ENCODE measurements at places on chromosomes 7 and 10.

- peak; percentile 14 for DNase-seq
Observed at GRCh38 chr7:148929176-148929575, 45.1 kb upstream of the EZH2 start.

DNA sequence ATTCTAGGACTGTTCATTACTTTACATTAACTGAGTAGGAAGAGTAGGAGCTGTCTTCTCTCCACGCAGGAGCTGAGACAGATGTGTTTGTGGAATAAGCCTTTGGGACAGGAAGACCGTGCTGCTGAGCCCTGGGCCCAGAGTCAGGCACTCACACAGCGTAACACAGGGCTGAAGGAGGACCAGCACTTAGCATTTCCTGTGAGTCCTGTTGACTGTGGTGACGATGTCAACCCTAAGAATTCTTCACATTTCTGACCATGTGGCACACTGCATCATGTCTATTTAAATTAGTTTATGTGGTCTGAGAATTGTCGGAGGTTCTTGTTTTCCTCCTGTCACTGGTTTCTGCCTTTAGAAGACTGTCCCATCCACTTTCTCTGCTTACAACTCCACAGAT, 117.2 kb downstream of the PIP4K2A start:
- no peak for DNase-seq

DNA sequence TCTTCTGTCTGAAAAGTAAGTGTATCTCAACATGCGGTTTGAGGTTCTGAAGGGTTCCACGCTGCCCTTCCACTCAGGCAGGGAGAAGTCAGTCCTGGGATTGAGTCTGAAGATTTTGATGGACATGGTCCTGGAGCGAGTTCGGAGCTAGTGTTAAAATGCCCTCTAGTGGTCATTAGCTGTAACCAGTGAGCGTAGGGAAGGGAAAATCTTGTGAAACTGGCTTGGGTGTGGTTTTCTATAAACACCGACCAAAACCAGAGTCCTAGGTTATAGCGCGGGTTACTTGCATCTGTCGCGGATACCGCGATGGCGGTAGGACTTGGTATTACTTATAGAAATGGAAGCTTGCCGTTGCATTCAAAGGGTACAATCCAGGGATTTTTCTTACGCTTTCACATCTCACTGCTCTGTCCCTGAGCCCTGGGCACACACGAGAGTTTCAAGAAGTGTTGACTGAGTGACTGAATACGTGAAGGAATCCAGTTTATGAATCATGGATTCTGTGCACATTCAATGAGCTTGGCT, 348.2 kb upstream of the C7orf33 start:
- DNase-seq, result no peak

DNA sequence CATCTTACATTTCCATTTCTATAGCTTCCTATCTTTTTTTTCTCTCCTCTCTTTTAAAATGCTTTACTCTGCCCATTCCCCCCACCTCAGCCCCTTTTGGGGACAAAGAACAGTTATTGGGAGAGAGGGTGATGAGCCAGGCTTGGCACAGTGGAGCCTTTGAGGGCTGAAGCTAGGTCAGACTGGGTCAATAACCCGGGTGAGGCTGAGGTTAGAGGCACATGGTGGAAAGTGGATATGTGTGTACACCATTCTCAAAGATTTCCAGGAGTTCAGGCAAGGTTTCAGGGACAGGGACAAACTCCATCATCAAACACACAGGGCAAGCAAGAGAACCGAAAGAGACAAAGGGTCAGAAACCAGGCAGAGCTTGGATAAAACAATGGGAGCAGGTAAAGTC, 11.5 kb downstream of the ABCB4 start:
- no peak for DNase-seq

DNA sequence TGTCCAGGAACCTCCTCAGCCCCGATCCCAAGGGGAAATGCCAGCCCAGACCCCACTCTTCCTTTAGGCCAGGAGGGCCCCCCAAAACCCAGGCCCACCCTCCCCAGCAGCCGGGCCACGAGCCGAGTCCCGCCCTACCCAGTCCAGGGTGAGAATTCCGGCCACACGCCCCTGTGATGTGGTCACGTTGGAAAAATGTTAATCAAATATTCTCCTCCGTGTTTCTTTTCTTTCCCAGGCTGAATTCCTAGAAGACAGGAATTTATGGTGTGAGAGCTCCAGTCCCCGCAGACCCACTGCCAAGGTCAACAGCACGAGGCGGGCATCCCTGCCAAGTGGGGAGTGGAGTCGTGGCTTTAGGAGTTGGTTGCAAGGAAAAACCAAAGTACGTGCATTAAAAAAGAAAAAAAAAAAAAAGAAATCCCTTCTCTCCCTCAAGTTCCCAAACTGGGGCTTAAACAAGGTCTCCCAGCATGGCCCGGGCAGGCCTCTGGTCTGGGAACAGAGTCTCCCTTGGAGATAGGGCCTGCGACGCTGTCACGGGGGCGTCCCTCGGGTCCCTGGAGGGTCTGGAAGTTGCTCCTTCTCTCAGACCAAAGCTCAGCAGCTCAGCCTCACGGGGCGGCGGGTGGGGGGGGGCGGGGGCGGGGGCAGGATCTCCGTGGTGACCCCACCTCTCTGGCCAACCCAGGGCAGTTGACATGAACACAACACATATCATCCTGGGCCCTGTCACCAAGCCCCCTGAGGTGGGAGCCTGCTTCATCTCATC, 28.1 kb upstream of the ELN start:
- DNase-seq, result no peak

DNA sequence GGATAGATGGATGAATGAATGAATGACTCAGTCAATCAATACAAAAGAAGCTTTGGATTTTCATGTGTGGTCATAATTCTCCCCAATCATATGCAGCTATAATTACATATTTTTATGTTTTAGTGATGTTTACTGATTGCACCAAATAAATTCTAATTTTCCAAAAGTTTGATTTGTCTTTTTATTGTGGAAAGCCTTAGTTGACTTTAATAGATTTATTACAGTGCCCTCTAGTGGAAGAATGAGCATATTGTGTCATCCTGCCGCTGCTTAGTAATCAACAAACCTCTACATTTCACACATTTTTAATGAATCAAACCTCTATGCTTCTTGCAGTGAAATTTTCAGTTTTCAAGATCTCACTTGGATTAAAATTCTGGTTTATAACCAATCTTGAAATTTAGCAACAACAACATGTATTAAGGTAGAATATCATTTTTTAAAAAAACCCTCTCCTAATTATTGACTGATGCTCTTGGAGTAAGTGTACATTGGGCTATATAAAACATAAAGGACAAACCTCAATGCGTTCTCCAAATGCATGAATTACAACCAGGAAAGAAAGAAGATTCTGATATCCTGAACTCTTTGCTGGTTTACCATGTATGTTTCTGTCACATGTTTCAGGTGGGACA, 55.6 kb upstream of the PNLIP start:
- DNase-seq, result no peak

DNA sequence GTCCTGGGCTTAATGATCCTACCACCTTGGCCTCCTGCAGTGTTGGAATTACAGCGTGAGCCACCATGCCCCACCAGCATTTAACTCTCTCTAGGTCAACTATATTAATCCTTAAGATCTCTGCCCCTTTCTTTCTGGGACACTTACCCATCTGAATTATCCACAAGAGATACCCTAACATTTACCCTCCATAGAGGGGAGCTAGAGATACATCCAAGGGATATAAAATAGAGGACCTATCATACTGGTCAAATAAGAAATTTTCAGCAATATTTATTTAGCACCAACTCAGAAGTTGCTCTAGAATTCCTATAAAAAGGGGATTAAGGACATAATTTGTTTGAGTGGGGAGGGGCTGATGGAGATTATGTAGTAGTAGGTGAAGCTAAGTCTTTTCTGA, 96.5 kb downstream of the OTUD1 start:
- DNase-seq, result no peak

DNA sequence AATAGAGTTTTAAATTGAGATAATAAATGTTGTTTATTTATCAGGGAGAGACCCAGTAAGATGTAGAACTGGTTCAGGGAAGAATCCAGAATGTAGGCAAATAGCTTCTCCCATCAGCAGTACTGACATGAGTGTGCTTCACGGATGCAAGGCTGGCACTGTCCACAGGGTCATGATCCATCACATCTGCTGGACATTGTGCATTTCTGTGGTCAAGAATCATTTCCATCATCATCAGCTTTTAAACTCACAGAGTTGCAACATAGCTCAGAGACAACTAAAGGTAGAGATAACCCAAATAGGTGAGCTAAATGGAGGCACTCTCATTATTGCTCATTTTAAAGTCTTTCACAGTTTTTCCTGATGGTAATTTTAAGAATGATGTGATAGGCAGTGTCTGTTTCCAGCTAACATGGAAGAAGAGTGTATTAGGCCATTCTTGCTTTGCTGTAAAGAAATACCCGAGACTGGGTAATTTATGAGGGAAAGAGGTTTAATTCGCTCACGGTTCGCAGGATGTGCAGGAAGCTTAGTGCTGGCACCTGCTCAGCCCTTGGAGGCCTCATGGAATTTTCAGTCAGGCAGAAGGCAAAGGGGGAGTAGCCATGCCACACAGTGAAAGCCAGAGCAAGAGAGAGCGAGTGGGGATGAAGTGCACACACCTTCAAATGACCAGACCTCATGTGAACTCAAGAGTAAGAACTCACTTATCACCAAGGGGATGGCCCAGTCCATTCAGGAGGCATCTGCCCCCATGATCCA, 80.8 kb downstream of the INPP5A start:
- DNase-seq, result peak; percentile 9

DNA sequence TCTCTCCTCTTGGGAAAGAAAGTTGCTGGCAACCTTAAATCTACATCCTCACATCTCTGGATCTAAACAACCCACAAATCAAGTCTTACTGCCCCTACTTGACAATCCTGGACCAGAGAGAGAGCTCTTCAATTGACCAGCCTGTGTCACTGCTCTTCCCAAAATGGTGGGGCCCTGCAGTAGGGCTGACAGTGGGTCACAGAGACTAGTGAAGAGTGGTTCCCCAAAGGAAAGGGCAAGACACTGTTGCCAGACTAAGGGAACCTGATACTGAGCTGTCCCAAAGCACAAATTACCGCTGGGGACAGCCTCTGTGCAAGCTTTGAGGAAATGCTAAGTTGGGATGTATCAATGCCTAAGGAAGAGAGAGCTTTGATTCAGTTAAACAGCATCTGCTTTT, 4.5 kb upstream of the GPRIN2 start:
- DNase-seq, result no peak

DNA sequence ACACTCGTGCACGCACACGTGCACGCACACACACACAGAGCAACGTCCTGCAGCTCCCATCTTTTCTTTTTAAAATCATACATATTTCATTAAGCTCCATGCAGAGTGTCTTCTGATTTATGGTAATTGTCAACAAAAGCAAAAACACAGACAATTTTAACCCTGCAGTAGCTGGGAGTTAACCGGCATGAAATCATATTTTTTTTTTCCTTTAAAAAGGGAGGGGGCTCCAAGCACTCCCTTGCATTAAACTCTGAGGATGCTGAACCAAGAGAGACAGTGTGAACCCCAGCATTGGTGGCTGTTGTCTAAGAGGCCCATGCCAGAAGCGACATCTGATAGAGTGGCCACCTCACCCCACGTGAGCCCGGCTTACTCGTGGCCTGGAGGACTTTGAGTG, 542.6 kb downstream of the DNAJB6 start:
- no peak for DNase-seq

- no peak for DNase-seq
Observed at GRCh38 chr10:84258034-84258695, 13.3 kb downstream of the RGR start.

GRCh38 chr7:130278860-130279259, 12.2 kb downstream of the CPA2 start:
- DNase-seq, result no peak

- no peak for DNase-seq
Observed at GRCh38 chr7:128735436-128735835, 3.7 kb upstream of the CALU start.

DNA sequence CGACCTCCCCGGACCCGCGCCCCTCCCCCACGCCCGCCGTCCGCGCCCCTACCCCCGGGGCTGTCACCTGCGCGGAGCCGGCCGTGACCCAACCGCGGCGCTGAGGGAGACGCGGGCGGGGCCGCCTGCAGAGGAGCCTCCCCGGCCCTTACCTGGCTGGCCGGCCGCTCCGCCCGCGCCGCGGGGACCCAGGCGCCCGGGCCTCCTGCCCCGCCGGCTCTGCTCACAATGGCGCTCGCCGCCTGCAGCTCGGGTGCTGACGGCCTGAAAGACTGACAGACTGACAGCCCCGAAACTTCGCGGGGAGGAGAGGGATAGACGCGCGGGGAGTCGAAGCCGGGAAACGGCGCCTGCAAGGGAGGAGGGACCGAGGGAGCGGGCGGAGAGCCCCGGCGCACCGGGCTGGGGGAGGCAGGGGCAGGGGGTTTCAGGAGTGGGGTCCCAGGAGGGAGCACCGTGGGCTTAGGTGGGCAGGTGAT, 393 bp downstream of the ZNF467 start:
- peak; percentile 32 for DNase-seq

- DNase-seq, result no peak
Observed at GRCh38 chr10:90579602-90580242, 278.1 kb downstream of the HTR7 start.

- DNase-seq, result no peak
Observed at GRCh38 chr7:105376908-105377533, 11.7 kb downstream of the SRPK2 start.

- DNase-seq, result no peak
Observed at GRCh38 chr10:94186722-94187121, 176.0 kb downstream of the NOC3L start.

- no peak for DNase-seq
Observed at GRCh38 chr10:80493522-80494051, 39.5 kb downstream of the TSPAN14 start.

GRCh38 chr10:21207852-21208646, 310.9 kb upstream of the NEBL start:
- no peak for DNase-seq

DNA sequence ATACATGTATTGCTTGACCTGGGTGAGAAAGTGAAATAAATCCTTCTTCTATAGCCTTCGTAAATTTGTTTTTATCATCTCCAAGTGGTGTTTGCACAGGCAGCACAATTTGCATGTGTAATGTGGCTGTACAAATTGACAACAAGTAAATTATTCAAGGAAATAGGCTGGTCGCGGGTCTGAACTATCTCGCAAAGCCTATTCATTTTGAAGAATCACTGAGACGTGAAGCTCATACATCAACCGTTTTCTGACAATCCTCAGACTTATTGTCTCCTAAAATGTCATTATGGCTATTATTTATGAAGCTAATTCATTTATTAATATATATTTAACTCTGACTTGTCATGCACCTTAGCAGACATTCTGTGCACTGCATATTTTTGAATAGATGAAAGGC, 16.2 kb upstream of the FAM204A start:
- DNase-seq, result no peak

- no peak for DNase-seq
Observed at GRCh38 chr7:48193421-48193820, 22.2 kb downstream of the ABCA13 start.

DNA sequence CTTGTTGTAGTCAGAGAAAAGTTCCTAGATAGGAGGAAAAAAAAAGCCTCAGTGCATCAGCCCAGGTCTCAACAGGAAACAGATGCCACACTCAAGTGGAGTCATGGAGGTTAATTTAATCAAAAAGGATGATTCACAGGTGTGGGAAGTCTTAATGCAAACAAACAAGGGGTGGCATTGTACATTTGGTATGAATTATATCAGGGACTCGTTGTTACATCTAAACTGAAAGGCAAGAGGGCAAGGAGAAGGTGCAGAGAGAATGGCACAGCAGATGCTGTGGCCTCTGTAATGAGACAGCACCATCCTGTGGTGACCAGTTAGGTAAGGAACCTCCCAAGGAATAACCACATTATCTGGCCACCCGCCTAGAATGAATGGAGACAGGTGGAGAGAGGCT, 133.7 kb downstream of the PTPRZ1 start:
- DNase-seq, result no peak

Measured in activated naive CD4-positive, alpha-beta T cell treated with anti-CD3 and anti-CD28 coated beads, Interleukin-2, amount 50 U/mL, for 72 hours (primary cell).